ENCODE measurements at places on chromosomes 2 and 18.

- DNase-seq, result no peak
These were observed 1367.7 kb upstream of the CELF4 start for GRCh38 chr18:38933322-38933721.

GRCh38 chr2:34474646-34475045 is 875.5 kb upstream of the FAM98A start:
- DNase-seq, result no peak

DNA sequence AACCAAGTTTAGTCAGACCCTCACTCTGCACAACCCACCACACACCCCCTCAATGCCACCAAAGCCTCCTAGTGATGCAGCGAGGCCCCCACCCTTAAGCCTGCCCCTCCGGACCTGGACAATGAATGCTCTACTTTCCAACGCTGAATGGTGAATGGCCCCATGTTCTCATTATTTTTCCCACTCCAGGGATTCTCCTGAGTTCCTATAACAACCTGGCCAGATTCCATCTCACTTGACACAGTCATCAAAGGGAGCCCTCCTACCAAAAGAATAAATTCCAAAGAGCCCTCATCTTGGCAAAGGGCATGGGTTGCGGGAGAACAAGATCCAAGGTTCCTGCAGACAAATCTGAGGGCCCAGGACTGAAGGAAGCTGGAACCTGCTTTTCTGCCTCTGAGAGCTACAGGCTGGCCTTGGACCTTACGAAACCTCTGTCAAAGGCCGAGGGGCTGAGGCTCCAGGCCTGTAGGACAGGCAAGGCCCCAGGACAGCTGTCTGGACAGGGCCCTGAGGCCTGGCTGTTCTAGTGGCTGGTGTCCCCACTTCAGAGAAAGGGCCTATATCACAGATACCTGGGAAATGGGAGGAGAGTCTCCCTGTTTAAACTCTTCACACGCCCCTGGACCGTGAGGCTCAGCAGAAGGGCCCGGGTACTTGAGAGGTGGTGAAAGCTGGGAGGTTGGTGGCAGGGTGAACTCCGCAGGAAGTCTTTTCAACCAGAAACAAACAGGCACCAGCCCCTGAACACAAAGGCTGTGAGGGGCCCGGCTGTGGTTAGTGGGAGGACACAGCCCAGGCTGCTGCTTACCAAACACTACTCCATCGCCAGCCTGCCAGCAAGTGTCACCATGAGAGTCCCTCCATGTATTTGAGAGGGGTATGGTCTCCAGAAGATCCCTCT is 27.3 kb downstream of the SFXN5 start:
- DNase-seq, result no peak

- no peak for DNase-seq
These were observed 115.3 kb upstream of the CXCR4 start for GRCh38 chr2:136233298-136233697.

DNA sequence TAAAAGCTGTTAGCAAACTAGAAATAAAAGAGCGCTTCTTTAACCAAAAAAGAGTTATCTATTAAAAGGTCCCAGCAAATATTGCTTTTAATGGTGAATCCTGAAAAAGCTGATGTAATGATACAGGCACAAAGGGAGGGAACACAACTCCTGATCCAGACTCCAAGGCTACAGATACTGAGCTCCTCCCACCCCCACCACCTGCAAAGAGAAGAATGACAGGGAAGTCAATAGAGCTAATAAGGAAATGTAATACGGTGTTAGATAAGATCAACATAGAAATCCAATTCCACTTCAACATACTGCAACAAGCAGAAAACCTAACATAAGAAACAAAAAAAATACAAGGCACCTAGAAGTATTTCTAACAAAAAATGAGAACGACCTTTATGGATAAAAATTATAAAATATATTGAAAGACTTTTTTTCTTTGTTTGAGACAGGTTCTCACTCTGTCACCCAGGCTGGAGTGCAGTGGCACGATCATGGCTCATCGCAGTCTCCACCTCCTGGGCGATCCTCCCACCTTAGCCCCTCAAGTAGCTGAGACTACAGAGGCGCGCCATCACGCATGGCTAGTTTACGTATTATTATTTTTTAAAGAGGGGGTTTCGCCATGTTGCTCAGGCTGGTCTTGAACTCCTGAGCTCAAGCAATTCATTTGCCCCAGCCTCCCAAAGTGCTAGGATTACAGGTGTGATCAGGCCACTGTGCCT is 192.2 kb downstream of the HDAC4 start:
- no peak for DNase-seq

DNA sequence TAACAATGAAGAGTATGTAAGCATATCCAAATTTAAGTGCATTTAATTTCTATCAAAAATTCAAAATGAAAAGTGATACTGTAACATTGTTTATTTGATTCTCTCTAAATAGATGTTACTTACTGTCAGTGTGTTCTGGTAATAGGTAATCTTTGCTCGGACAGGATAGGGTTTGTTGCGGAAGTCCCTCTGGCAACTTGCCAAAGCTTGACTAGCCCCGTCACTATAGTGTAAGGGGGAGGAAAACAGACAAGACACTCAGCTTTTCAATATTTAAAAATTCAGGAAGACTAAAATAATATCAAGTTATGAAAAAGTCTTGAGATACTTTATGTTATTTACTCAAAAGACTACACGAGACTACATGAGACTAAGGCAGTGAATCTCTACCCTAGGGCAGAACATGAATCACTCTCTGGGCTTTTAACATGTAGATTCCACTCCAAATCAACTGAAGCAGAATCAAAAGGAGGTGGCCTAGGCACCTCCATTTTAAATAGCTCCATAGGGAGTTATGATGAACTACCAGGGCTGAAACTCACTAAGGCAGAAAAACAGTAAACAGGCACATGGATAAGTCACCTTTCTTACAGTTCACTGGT is 5.9 kb downstream of the LMAN1 start:
- no peak for DNase-seq

DNA sequence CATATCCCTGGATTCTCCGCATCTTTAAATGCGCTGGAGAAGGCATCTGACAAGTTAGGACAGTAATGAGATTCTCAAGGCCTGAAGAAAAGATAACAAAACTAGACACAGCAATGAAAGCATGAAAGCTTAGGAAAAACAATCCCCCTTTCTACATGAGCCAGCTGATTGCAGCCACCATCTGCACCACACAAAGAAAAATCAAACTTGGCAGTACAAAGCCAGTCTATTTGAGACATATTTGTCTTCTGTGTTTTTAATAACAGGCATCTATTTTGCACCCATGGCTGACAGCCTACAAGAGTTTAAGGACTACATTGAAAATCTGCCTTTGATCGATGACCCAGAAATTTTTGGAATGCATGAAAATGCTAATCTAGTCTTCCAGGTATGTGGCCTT is 83.6 kb downstream of the TRABD2A start:
- no peak for DNase-seq

DNA sequence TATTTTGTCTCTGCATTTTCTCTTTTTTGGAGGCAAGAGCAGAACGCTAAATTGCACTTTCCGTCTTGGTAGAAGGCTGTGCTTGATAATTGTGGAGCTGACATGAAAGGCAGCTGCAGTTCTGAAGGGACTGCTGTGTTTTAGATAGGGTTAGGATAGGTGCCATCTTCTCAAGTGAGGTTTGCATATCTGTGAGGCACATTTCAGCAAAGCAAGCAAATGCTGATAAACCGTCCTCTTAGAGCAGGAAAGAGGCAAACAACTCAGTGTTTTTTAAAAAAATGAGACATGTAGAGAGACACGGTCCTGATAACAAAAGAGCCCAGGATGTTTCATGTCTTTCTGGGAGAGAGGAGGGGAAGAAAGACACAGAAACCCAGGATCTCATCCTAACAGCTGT is 217.7 kb downstream of the SOCS6 start:
- DNase-seq, result no peak

Measured in chondrocyte (in vitro differentiated cells).